ENCODE measurements at places on chromosomes 13 and 19. TPM values are rescaled to one million over a fixed set of nuclear protein-coding genes. Genes with fewer than 3 reads are reported as not detected.

Gene USPL1
- 9.4 TPM for polyA plus RNA-seq

Gene FGF9
- not detected for polyA plus RNA-seq

Gene NEK5
- 0.64 TPM for polyA plus RNA-seq

Gene IL17D
- polyA plus RNA-seq: 3.3 TPM

Gene OR7A5
- polyA plus RNA-seq: not detected

Gene RUBCNL
- polyA plus RNA-seq: 2.9 TPM
